Inflammatory macrophage treated with lipopolysaccharide for 4 hours (primary cell): ENCODE measurements at places on chromosomes 5 and 9.

- peak; percentile 30 for DNase-seq
Measured at GRCh38 chr9:134778841-134779411, 101.7 kb upstream of the FCN2 start.

GRCh38 chr9:120946259-120946658 is 19.7 kb upstream of the TRAF1 start:
- DNase-seq: no peak

GRCh38 chr5:135240283-135240633 is 158.8 kb downstream of the MACROH2A1 start:
- DNase-seq: no peak

GRCh38 chr5:55576661-55577060 is 41.9 kb upstream of the PLPP1 start:
- no peak for DNase-seq

DNA sequence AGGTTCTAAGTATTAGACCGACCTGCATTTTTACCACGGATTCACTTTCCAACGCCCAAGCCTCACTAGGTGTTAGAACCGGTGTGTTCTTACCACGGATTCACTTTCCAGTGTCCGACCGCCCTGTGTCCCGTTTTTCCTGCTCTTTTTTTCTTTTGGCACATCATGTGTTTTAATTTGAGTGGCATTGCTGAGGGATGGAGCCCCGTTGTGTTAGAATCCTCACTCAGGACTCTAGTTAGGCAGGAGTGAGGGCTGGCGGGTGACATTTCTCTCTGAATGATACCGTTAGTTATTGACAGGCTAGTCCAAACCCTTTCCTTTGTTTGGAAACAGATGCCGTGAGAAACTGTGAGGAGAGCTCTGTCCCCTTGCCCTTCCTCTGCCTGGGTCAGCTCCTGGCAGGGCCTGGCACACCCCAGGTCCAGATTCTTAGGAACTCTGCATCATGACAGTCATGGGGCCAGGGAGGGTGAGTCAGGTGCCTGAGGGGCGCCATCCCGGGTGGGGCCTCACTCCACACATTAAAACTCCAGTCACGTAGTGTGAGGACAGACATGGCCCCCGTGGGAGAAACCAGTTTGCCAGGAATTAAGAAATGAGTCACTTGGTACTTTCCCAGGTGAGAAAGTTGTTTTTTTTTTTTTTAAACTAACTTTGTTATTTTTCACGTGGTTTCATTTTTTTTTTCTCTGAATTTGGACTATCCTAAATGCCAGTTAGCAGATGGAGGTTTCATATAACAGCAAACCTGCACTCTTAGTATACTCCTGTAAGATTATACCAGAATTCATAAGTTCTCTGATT is 15.8 kb downstream of the EXOC3 start:
- peak; percentile 6 for DNase-seq

DNA sequence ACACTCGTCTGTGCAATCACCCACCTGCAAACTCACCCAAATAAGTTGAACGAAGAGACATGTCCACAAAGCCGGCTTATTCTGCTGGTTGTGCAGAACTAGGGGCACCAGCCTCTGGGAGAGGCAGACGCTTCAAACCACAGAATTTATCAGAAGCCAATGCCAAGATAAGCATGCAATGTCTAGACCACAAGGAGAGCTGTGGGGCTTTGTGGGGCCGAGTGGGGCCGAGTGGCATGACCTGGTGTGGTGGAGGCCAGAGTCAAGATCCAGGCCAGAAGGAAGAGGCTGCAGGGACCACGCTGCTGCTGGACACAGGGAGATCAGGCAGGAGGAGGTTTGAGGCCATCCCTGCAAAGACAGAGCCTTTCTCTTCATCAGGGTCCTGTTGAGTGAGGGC is 259.0 kb downstream of the IRX2 start:
- DNase-seq: no peak

DNA sequence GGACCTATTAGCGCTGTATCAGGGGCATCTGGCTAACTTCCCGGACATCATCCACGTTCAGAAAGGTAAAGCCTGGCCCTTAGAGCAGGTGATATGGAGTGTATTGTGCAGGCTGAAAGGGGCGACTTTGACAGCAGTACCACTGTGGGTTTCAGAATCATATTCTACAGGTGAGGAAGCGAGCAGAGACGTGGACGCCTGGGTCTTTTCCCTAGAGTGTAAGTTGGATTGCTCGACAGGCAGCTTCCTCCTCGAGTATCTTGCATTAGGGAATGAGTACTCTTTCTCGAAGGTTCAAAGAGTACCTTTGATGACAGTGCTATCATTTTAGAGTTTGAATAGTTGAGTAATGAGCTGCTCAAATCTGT is 1.9 kb downstream of the SNX18 start:
- DNase-seq: no peak
